ENCODE measurements at places on chromosomes 7 and 10.
A peak's percentile ranks its signal among the peaks of the same experiment; 100 is the strongest.

- DNase-seq, result no peak
Observed at GRCh38 chr7:5294169-5294987, 11.6 kb downstream of the SLC29A4 start.

GRCh38 chr7:99553039-99553438, 1.1 kb upstream of the FAM200A start:
- no peak for DNase-seq

- DNase-seq, result no peak
Observed at GRCh38 chr7:156956727-156957126, 7.2 kb downstream of the NOM1 start.

GRCh38 chr10:71342573-71343391, 23.7 kb downstream of the SLC29A3 start:
- DNase-seq, result no peak

DNA sequence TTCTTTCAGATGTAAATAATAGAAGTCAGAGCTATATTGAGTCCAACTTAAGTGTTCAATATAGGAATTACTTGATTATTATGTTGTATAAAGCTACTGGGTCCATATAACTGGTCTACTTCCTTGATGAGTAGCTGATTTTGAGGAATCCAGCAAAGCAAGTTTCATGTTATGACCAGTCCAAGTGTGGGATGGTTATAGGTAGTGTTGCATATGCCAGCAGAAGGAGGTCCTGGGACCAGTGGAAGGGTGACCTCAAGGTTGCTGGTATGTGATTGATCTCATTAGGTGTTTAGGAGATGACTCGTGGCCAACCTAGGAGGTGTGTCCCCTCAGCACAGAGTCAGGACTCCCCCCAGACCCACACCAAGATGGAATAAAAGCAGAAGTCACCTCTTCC, 551.5 kb downstream of the KCNMA1 start:
- DNase-seq, result no peak

- no peak for DNase-seq
Observed at GRCh38 chr7:29161231-29161630, 14.9 kb upstream of the CPVL start.

- no peak for DNase-seq
Observed at GRCh38 chr10:775245-776075, 86.0 kb upstream of the DIP2C start.

DNA sequence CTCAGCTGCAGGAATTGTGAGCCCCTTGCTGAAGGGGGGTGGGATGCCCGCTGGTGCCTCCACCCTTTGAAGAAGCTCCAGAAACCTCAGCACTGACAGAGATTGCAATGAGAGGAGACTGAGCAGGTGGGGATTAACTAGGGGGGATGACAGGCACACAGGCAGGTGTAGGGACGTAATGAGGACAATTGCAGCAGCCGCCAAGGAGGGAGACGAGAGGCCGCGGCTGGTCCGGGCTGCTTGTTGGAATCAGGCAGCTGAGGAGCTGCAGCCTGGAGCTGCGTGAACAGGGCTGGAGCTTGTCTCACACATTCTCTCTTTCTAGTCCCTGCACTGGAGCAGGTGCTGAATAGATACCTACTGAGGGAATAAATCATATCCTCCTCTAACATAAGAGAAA, 122.0 kb upstream of the TCERG1L start:
- DNase-seq, result no peak

- peak; percentile 43 for DNase-seq
Observed at GRCh38 chr10:60649485-60650377, 128.5 kb upstream of the CDK1 start.

GRCh38 chr7:131843898-131844331, 287.5 kb upstream of the PODXL start:
- no peak for DNase-seq

DNA sequence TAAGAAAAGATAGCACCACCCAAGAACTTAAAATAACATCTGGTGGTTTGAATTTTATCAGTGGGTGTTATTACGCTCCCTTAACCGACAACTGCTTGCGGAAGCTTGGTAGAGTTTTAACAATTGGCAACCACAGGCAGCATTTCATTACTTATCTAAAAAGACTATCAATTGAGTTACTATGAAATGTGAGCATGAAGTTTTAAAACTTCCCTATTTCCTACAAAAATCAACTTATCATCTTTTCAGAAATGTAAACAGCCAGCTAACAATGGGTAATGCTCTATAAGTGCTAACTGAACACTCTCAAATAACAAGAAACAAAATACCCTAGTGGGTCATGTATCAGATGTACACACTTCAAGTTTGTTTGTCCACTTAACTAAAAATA, 68.8 kb downstream of the OSBPL3 start:
- DNase-seq, result peak; percentile 14

GRCh38 chr10:36344240-36345174, 702.4 kb upstream of the FZD8 start:
- DNase-seq, result no peak

GRCh38 chr10:32957341-32958084, 517 bp downstream of the ITGB1 start:
- DNase-seq, result no peak

DNA sequence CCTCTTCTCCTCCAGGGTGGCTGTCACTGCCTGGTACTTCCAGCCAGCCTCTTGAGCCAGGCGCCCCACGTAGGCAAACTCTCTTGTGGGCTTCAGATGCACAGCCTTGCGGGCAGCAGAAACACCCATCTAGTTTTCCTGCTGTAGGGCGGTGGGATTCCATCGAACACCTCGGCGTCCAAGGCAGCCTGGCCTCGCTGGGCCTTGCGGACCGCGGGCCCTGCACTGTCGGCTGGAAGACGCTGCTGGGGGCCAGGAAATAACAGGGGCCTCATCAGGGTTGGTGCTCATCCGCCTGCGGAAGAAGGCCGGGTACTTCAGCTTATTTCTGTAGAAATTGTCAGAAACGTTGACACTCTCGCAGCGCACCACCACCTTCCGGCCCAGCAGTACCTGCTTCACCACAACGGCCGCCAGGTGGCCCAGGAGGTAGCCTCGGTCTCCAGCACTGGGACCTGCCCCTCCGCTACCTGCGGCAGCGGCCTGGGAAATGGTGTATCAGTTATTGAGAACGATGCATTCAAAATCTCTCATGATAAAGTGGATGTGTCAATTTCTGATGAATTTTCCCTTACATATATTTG, 61.1 kb downstream of the WDFY4 start:
- DNase-seq, result no peak

GRCh38 chr7:98700533-98700932, 83.4 kb downstream of the NPTX2 start:
- DNase-seq, result no peak

- DNase-seq, result no peak
Observed at GRCh38 chr7:75979759-75980429, 14.5 kb downstream of the TMEM120A start.

- DNase-seq, result no peak
Observed at GRCh38 chr7:102223184-102223583, 63.5 kb upstream of the SH2B2 start.

DNA sequence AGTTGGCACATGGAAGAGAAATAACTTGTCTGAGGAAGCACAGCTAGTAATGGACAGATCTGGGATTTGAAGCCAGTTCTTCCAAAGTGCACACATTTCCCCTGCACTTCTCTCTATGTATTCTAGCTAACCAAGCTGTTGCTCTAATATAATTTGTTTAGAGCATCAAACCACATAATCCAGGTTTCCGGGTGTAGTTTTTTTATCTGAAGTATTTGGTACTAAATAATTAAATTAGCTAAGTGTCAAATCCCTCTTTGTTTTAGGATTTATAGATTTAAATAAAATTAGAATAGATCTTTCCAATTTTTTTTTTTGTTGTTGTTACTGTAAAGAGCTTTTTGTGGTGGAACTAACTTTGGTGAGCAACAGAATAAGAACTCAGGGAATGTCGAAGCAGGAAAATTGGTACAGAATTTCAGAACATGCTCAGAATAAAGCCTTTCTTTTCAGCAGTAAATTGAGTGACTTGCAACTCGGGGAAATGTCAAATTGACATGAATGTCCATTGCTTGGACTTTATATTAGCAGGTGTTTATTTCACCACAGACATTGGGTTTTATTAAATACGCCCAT, 33.7 kb downstream of the CAMK1D start:
- no peak for DNase-seq

GRCh38 chr10:77422491-77423338, 214.9 kb downstream of the KCNMA1 start:
- no peak for DNase-seq

GRCh38 chr10:34222359-34222758, 592.7 kb downstream of the PARD3 start:
- no peak for DNase-seq

- DNase-seq, result no peak
Observed at GRCh38 chr10:49592726-49593563, 17.2 kb upstream of the SLC18A3 start.

DNA sequence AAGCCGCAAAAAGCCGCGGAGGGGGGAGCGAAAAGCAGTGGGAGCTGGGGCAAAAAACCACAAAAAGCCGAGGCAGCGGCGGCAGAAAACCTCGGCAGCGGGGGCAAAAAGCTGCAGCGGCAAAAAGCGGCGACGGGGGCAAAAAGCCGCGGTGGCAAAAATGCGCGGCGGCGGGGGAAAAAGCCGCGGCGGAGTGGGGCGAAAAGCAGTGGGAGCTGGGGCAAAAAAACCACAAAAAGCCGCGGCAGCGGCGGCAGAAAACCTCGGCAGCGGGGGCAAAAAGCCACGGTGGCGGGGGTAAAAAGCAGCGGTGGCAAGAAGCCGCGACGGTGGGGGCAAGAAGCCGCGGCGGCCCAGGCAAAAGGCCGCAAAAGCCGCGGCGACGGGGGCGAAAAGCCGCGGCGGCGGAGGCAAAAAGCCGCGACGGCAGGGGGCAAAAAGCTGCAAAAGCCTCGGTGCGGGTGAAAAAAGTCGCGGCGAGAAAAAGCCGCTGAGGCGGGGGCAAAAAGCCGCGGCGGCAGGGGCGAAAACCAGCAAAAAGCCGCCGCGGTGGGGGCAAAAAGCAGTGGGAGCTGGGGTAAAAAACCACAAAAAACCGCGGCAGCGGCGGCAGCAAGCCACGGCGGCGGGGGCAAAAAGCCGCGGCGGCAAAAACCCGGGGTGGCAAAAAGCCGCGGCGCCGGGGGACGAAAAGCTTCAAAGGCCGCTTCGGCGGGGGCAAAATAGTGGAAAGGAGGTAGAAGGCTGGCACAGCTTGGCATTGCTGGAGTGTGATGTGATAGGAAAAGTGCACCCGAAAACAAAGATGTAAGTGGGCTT, 135.9 kb downstream of the ZNF92 start:
- peak; percentile 28 for DNase-seq

GRCh38 chr7:55145606-55146005, 126.8 kb downstream of the EGFR start:
- no peak for DNase-seq

DNA sequence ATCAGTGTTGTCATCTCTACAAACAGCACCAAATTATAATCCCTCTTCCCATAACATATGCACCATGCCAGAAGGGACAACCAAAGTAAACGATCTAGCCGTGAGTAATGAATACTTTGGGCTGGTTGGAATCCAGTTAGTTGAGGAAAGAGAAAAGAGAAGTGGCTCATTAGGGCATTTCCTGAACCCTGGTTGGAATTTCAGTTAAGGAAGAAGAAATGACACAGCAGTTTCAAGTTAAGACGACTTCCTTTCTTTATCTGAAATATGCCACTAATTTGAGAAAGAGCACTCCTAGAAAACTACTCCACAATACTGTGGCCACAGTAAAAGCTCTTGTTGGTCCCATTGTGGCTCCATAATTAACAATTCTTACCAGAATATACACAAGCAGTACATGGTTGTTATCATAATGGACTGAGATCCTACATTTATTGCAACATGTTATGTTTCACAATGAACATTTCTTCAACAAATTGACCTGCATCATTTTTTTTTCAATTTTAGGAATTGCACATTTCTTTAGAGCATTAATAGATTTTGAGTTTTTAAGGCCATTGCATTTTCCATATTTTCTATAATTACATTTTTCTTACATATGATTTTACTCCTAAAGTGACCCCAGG, at the start of gene TFEC:
Gene TFEC, minus strand, starts transcription at position 113 of the 626 bp plus-strand sequence. CDS start 46,322 bp downstream, outside the sequence.
- DNase-seq, result no peak

DNA sequence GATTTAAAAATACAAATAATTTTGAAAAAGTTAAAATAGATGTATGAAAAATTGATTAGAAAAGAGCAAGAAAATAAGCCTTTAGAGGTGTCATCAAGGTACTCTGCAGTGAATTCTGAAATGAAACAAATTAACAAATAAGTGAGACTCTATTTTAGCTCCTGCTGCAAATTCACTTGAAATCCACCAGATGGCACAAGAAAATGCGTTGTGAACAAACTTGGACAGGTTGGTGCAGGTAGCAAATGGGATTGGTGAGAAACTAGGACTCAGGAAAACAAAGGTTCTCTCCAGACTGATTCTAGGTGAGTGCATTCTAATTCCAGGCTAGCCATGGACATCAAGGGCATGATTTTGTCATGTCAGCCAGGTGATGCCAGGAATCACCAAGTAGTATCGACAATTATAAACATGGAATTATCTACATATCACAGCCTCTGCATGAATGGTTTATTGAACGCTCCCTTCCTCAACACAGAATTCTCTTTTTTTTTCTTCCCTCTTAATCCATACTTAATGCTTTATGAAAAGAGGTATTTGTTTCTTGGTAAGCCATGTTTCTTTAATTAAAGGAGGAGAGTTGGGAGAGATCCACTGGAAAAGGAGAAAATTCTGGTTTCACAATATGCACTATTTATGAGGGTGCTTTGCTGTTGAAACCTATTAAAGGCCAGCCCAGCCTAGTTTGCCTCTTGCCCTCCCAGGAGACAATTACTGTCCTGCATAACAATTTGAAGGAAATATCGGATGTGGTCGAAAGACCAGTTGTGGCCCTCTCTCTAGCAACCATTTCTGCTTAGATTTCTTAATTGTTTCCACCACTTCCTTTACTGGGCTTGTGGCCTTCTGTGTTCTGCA, 118.1 kb downstream of the ZNF365 start:
- DNase-seq, result peak; percentile 1

- DNase-seq, result no peak
Observed at GRCh38 chr10:6494936-6495592, 85.0 kb downstream of the PRKCQ start.

GRCh38 chr7:67758551-67758950, 761.9 kb downstream of the TYW1 start:
- DNase-seq, result no peak
